ENCODE measurements at places on chromosomes 7 and 10.

DNA sequence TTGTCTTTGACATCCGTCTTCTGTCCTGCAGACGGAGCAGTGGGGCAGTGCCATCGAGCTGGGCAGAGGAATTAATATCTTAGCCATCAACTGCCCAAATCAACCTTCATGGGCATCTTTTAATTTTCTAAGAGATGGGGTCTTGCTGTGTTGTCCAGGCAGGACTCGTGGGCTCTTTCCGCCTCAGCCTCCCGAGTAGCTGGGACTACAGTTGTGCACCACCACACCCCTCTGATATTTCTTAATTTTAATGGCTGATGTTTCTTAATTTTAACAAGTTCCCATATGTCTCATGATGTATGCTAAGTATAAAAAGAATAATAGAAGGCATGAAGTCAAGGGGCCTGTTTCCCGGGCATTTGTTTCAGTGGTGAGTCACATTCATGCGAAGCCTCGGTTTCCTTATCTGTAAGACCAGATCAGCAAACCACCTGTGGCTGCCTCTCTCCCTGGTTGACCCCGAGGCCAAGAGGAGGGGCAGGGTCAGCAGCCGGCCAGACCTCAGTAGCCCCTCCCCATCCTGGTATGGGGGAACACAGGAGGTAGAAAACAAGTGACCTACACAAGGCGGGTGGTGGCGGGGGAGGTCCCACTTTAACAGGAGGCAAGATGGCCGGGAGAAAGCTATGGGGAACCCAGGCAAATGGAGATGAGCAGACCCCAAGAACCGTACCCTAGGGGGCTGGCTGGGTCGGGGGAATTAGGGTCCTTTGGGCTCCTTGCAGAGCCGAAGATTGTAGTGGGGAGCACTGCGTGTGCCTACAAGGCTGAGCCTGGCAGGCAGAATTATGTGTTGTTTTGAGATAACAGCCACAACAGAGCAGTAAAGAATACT is 85.5 kb downstream of the CUX1 start:
- DNase-seq = no peak

DNA sequence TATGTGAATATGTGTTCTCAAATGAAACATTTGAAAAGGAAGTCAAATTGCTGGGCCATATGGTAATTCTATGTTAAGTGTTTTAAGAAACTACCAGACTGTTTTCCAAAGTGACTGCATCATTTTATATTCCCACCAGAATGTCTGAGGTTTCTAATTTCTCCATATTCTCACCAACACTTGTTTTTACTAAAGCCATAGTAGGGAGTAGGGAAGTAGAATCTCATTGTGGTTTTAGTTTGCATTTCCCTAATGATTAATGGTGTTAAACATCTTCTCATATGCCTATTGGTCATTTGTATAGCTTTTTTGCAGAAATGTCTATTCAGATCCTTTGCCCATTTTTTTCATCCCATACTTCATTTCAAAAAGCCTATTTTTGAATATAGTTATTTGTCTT is 9.1 kb upstream of the SEMA4G start:
- no peak for DNase-seq

GRCh38 chr7:158377800-158378623 is 209.6 kb downstream of the PTPRN2 start:
- no peak for DNase-seq

DNA sequence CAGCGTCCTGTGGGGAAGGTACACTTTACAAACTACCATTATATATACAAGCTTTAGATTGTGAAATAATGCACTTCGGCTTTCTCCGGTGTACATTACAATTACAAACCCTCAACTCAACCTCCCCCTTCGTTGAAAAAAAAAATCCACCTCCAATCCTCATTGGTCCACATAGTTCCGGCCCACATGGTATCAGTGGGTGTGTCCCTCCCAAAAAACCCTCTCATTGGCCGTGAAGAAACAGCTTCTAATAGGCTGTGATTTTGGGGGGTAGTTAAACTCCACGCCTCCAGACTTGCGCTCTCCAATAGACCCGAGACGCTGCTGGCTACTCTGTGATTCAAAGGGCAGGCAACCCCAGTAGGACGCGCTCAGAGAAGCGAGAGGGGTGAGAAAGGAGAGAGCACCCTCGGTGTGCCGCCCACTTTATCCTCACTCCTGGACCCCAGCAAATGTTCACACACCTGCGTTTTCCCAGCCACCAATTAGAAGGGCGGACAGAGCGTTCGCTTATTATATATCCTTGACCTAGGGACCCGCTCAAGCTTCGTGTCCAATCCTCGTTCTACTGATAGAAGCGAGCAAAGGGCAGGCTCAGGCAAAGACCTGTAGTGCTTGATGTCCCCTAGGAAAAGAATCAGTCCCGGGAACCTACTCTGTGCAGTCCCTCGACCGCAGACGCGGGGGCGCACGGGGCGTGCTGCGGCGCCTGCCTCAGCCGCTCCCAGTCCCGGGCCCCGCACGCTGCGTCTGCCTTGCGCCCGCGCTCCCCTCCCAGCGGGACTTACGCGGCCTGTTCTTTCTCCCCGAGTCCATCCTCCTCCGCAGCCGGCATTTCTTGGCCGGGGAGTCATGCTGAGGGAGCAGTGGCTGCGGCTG is 991 bp downstream of the PANK1 start:
- DNase-seq = peak; percentile 93

DNA sequence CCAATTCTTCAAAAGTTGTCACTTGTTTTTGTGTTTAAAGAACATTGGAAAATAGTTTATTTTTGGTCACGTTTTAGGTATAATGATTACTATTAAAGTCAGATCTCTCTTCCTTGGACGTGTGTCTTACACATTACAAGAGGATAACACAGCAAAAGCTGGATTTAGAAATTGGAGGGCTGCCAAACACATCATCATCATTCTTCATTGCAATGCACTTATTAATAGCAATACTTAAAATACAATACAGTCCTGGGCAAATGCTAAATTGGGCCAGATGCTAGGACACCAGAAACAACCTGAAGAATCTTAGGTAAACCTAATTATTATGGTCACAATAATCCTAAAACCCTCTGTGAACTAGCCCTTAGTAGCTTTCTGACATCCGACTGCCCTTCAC is 303.6 kb downstream of the DGKB start:
- peak; percentile 33 for DNase-seq

GRCh38 chr10:89478739-89479654 is 56.4 kb downstream of the SLC16A12 start:
- no peak for DNase-seq

DNA sequence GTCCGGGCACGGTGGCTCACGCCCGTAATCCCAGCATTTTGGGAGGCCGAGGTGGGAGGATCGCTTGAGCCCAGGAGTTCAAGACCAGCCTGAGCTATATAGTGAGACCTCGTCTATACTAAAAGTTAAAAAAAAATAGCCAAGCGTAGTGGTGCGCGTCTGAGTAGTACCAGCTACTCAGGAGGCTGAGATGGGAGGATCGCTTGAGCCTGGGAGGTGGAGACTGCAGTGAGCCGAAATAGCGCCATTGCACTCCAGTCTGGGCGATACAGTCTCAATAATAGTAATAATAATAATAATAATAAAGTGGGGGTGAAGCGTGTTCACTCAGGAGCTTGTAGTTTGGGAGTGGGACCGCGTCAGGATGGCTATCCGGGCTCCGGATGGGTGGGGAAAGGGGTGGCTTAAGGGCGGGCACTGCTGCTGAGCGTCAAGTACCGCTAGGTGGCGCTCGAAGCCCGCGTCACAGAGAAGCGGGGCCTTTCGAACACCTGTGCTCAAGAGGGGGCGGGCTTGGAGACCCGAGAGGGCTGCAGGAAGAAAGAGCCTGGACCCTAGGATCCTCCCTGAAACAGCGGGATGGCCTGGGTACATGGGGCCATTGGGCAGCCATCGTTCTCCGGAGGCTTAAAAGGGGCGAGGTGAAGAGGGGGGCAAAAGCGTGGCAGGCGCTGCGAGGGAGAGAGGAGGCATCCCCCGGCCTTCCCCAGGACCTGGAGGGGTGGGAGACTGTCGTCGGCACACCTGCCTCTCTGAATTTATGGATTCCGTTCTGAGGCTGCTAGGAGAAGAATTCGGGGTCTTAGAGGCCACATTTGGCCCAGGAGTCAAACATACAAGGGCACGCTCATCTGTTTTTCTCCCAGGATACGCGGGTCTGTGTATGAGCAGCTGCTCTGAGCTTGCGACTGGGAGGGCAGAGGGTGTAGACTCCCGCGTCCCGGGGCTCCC is 14.5 kb downstream of the LBX1 start:
- peak; percentile 13 for DNase-seq

GRCh38 chr10:82609845-82610244 is 734.9 kb downstream of the NRG3 start:
- no peak for DNase-seq

- DNase-seq = no peak
Measured at GRCh38 chr7:143908120-143908519, 6.1 kb upstream of the TCAF1 start.

- no peak for DNase-seq
Measured at GRCh38 chr7:125529249-125529648, 599.6 kb upstream of the POT1 start.

- no peak for DNase-seq
Measured at GRCh38 chr7:120770206-120770605, 87.7 kb downstream of the TSPAN12 start.

- no peak for DNase-seq
Measured at GRCh38 chr7:55774327-55775050, 88.1 kb downstream of the SEPTIN14 start.

DNA sequence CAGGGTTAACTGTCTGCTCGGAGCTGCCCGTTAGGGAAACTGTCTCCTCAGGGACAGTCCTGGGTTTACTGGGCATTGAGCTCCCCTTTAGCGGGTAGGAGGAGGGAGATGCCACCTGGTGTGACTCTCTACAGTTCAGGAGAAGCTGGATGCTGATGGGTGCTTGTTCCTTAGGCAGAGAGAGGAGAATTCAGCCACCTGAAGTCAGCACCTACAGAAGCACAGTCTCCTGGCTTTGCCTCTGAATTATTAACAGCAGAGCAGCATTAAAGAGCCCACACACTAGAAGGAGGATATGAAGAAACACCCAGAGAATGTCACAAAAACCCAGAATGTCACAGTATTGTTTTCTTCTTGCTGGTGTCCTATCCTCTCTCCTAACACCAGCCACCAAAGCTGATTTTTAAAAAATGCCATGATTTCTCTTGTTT is 696 bp downstream of the GIMAP4 start:
- no peak for DNase-seq

DNA sequence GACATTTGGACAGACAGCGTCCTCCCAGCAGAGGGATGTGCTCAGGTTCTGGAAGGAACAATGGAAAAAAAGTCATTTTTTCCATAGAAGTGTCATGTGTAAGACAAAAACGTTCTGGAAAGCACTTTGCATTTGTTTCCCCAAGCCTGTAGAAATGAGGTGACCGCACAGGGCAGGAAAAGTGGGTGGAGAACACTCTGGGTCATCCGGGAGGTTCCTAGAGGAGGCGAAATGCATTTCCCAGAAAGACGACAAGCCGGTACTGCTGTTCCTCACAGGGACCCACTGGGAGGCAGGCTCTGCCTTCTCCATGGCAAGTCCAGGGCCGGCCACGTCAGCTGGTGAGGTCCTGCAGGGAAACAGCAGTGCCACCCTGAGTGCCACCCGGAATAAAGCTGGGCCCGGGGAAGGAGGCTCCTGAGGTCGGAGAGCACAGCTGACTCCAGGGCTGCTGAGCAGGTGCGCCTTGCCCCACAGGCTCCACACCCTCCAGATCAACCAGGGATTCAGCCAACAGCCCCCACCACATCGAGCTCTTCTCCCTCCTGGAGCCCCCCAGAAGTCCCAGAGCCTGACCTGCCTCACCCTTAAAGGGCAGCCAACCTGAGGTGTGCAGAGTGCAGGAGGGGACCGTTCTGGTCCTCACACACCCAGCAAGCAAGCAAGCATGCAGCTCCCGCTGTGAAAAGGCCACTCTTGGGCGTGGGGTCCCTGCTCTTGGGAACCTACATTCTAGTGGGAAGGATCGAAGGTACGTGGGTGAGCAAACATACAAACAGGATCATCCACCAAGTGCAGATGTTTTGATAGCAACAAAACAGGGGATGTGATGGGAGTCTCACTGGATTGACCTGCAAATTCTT is 28.8 kb upstream of the INPP5A start:
- DNase-seq = no peak

- no peak for DNase-seq
Measured at GRCh38 chr7:1675036-1675671, 5.1 kb downstream of the ELFN1 start.

- no peak for DNase-seq
Measured at GRCh38 chr7:34269084-34269483, 363.7 kb downstream of the BMPER start.

- DNase-seq = no peak
Measured at GRCh38 chr7:127815631-127816145, 163.7 kb downstream of the SND1 start.

GRCh38 chr10:69801094-69801433 is 642 bp upstream of the COL13A1 start:
- no peak for DNase-seq

DNA sequence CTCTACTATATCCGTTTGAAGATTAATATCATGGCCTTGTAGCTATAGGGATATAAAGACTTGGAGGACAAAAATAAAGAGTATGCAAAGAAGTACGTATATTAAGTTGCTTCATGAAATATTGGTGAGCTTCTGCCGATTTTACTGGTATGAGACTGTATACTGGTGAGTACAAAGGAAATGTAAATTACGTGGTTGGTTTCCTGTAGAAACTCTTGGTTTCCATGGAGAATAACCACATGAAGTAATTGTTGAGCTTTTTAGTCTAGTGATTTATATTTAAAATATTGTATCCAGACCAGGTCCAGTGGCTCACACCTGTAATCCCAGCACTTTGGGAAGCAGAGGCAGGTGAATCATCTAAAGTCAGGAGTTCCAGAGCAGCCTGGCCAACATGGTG is 32.2 kb upstream of the GLI3 start:
- no peak for DNase-seq

DNA sequence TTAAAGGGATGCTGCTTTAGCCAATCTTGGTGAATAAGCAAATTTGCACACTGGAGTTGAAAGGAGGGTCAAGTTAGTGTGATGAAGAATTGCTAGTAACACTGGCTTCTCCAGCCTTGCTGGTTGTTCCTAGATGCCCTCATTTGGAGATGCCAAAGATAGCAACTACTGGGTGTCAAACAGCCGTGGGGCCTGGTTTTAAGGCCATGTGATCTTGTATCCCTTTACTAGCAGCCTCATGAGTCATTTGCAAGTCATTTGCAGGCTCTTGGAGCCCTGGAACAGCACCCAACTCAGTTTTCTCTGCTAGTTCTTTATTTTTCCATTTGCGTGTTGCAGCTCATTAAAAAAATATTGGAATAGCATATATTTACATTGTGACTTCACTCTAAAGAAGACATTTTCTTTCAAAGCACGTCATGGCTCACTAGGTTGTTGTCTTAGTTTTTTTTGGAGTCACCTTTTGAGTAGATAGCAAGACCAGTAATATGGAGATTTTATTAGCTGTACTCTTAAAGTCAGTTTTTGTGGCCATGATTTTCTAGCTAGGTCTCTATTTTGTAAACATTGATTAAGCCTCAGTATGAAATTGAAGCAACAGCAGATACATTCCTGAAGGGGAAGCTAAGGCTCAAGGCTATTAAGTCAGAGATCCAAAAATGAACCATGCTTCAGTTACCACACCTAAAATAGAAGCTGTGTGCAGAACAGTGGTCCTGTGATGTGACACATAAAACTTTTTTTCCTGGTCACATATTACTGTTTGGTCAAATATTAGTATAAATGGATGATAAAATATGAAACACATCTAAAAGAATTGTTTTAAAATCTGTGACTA is 1.3 kb downstream of the LSMEM1 start:
- DNase-seq = peak; percentile 42

- no peak for DNase-seq
Measured at GRCh38 chr7:36644625-36645422, 79.5 kb downstream of the AOAH start.

- DNase-seq = no peak
Measured at GRCh38 chr7:1681581-1681980, 11.5 kb downstream of the ELFN1 start.

- DNase-seq = no peak
Measured at GRCh38 chr10:131850383-131850870, 50.4 kb upstream of the PPP2R2D start.
